Activated T-helper 1 cell treated with anti-CD3 and anti-CD28 coated beads, Interleukin-2, amount 50 U/mL, for 16 hours (primary cell): ENCODE measurements at places on chromosomes 4 and X.

GRCh38 chrX:14173873-14174272, 144.2 kb upstream of the GEMIN8 start:
- DNase-seq, result no peak

DNA sequence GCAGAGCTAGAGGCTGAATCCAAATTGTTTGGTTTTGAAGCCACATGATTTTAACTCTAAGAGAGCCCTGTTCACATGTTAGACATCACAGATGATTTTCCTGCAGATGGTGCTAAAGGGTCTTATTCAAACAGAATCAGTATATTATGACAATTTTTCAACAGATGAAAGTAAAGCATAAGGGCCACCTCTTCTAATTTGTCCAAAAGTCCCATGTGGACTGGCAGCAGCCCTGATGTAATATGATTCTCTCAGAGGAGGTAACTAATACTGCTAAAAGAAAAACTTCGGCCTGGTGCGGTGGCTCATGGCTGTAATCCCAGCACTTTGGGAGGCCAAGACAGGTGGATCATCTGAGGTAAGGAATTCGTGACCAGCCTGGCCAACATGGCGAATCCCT, 26.0 kb upstream of the SETD7 start:
- DNase-seq, result no peak

DNA sequence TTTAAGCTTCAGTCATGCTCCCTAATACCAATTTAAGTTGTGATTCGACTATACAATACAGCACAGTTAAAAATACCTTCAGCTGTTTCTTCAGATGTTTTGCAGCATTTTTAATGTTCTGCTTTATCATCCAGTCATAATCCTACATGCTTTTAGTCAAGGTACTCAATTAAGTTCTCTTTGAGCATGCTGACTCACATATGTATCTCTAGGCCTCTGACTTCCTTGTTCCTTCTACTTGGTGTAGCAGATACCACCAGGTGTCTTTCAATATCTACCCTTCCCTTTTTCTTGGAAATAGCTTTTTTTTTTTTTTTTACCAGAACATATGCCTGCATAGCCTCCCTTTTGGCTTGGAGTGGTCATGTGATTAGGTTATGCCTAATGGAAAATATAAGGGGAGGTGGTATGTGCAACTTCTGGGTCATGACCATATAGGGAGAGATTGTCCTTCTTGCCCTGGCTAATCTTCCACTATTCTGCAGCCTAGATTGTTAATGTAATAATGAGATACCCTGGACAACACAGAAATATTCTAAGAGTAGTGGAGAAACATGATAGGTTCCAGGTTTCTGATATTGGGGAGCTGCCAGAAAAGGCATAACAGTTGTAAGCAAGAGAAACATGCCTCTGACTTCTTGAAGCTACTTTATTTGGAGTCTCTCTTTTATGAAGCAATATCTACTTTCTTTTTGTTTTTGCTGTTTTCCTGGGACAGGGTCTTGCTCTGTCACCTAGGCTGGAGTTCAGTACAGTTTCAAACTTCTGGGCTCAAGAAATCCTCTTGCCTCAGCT, 737.2 kb upstream of the SLIT2 start:
- no peak for DNase-seq

GRCh38 chr4:80005863-80006262, 67.2 kb downstream of the ANTXR2 start:
- no peak for DNase-seq

GRCh38 chr4:11051181-11051580, 366.6 kb upstream of the CLNK start:
- no peak for DNase-seq

DNA sequence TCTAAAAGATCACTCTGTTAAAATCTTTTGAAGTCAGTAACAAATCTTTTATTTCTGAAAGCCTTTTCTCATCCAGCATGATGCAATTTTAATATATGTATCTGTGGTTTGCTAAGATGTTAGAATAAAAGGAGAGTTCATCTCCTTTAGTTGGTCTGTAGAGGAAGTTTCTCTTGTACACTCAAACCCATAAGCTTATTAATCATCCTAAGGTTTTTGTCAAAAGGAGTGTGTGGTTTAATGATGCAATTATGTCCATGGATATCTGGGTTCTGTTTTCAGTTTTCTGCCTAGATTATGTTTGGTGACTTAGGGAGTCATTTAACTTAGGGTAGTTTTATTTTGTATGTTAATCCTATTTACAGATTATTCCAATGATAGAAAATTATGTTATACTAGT, 52.1 kb upstream of the NDST4 start:
- DNase-seq, result no peak

GRCh38 chr4:81506731-81507130, 35.0 kb upstream of the RASGEF1B start:
- DNase-seq, result no peak

DNA sequence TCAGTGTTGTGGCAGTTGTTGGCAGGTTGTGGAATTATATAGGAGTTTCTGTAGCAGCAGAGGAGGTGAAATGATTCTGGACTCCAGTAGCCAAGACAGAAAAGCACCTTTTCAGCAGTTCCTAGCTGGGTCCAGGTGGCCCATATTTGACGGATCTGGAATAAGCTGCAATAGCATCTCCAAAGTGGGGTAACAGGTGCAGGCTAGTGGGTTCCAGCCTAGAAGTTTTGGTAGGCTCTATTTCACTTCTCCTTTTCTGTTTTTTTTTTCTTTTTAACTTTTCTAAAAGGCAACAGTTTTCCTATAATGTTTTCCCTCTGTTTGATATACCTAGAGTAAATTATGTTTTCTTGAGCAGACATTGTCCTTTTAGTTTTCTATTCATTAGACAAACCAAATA, 392.5 kb downstream of the C4orf33 start:
- DNase-seq, result no peak

GRCh38 chrX:109184506-109185139, 297.3 kb downstream of the GUCY2F start:
- DNase-seq, result no peak

GRCh38 chr4:31045151-31045550, 325.0 kb downstream of the PCDH7 start:
- DNase-seq, result no peak

GRCh38 chr4:99644453-99644852, 13.2 kb downstream of the C4orf54 start:
- DNase-seq, result no peak

- DNase-seq, result no peak
These were observed 377 bp downstream of the TIMM17B start for GRCh38 chrX:48897157-48897624.

- no peak for DNase-seq
These were observed 15.3 kb downstream of the TENM3 start for GRCh38 chr4:182258441-182259000.

DNA sequence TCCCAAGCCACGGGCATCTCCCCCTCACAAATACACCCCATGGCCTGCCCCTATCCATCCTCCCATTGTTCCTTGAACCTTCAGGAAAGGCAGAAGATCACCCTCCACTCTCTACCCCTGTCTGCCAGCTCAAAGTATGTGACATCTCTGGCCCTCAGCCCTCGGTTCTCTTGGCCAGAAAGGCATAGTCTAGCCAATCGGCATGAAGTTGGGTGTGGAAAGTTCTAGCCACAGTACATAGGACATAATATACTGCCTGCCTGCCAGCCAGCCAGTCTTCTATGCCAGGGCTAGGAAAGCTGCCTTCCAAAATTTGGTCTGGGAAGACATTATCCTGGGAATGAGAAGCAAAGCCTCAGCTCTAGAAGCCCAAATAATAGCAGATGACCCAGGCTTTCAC, 3.2 kb upstream of the PLP1 start:
- DNase-seq, result no peak

DNA sequence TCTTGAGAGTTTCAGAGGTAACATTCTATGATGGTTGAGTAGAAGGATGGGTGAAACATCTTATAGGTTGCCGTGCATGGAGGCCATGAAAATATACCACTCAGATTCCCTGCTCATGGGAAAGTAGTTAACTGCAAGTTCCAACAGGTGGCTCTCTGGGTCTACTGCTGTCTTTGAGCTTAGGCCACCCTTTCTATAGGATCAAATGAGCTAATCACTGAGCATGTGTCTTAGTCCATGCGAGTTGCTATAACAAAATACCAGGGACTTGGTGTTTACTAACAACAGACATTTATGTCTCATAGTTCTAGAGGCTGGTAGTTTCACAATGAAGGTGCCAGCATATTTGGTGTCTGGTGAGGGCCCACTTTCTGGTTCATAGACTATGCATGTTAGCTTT, 144.8 kb upstream of the UNC5C start:
- DNase-seq, result no peak

- no peak for DNase-seq
These were observed 1841.9 kb downstream of the STIM2 start for GRCh38 chr4:28702571-28702970.

DNA sequence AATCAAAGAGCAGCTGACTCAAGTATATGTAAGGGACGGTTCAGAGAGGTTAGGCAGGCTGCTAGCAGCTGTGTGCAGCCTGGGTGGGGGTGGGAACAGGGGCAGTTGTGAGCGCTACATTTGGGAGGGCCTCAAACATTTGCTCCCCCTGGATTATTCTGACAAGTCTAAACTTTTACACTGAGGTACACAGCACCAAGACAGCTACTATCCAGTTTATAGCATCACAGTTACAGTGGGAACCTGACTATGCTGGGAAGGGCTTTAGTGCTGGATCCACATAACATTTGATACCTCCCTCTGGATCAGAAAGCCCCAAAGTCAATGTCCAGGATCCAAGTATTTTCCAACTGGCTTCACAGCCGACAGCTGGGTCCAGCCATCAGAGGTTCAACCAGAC, 55.8 kb upstream of the GIMD1 start:
- no peak for DNase-seq

GRCh38 chr4:5566526-5566925, 141.8 kb downstream of the EVC2 start:
- DNase-seq, result no peak

DNA sequence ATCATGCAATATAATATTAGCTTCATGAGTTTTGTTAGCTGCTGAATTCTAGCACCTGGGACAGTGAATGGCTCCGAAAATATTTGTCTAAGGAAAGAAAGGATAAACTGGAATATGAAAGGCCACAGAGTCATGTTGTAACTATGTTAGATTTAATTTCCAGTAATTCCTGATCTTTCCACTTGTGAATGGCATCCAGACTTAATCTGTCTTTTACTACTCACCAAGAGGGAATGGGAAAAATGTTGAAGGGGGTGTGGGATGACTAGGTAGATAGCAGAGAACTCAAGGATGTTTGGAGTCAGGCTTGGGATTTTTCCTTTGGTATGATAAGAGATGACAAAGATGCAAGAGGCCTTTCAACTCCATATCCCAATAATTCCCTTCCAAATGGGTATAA, 9.4 kb downstream of the ADH6 start:
- DNase-seq, result no peak

GRCh38 chr4:119093042-119093827, 42.4 kb upstream of the MYOZ2 start:
- no peak for DNase-seq

DNA sequence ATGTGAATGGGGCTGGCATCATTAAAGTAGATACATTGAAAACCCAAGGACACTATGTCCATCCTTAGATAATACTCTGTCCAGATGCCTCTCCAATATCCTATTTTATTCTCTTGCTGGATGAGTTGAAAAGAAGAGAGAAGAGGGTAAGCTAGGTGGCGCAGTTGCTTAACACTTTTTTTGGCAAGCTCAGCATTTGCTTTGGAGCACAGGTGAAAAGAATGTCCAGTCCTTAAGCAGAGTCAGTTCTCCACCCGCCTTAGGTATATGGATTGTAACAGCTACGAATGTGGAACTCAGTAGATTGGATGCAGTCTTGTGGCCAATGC, 208.4 kb downstream of the NWD2 start:
- DNase-seq, result no peak

DNA sequence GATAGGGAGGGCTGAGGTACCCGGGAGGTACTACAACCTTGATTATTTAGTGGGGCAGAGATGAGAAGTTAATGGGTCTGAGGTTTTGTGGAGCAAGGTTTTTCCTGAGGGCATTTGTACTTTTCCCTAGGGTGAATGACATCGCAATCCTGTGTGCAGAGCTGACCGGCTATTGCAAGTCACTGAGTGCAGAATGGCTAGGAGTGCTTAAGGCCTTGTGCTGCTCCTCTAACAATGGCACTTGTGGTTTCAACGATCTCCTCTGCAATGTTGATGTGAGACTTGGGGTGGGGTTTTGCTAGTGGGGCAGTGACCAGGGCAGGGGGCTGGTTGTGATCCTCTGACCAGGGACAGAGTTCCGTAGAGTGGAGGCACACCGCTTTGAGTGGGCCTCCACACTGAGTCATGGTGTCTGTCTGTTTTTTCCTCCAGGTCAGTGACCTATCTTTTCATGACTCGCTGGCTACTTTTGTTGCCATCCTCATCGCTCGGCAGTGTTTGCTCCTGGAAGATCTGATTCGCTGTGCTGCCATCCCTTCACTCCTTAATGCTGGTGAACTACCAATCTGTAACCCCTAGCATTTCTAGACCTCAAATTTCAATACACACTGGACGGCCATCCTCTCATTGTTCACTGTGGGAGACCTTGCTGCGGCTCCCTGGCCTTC, 9.9 kb downstream of the MED12 start:
- no peak for DNase-seq

DNA sequence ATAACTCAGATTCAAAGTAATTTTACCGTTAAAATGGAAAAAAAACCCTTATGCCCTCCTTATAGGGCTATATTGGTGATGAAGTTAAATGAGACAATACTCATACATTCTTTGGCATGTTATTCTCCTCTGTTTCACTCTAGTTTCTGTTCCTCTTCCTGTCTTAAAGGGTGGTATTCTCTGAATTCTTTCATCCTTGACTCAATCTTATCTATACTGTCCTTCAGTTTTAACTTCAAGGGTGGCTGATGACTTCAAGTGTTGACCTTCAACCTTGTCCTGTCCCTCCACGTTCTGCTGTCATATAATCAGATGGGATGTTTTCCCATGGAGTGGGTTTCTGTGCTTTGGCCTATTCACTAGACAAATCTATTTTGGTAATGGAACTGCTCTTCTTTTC, 44.0 kb downstream of the ZNF518B start:
- no peak for DNase-seq

- DNase-seq, result no peak
These were observed 286.4 kb downstream of the USP46 start for GRCh38 chr4:52372747-52373146.

DNA sequence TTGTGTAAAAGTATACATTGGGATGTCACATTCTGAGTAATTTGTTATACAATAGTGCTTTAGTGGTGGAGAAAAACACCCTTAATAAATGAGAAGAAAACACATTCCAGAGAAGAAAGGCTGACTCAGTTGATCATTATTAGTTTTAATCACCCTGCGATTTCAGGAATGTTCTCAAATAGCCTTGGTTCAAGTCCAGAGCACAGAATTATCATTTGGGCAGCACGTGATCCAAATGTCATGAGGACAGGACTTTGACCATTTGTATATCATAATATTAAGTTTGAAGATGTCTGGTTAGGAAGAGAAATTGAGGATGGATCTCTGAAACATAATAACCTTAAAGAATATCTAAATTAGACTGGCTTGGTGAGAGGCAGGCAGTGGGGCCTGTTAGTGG, 1434.3 kb upstream of the TENM3 start:
- no peak for DNase-seq

GRCh38 chrX:20029728-20030127, 38.9 kb upstream of the BCLAF3 start:
- DNase-seq, result no peak
